ENCODE measurements at places on chromosomes 1 and 21. TPM values are rescaled to one million over a fixed set of nuclear protein-coding genes. Genes with fewer than 3 reads are reported as not detected.

GRCh38 chr1:111690306-111690617, 48.9 kb downstream of the INKA2 start:
- no peak for DNase-seq

DNA sequence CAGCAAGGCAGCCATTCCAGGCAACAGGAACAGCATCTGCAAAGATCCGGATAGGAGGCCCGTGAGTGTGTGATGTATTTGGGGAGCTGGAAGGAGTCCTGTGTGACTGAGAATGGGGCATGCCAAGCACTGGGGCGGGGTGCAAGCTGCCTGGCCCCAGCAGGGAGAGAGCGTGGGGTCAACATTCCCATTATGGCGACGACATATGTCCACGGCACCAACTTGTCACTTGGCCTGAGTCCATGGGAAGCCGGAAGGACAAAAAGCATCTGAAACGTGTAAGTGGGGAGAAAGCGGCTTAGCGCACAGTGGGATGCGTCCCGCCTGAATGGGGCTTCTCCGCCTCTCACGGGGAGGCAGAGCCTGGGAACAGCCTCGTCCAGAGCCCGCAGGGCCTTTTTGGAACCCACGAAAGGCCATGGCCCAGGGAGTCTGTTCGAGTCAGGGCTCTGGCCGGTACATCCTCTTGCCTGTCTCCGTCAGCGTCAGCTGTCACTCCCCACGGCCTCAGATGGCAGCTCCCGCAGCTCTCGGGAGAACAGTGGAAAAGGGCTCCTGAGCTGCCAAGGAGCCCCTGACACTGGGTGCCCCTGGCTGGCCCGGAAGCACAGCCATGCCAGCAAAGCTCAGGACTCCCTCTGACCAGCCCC, 12.4 kb downstream of the EPHB2 start:
- no peak for DNase-seq

The TSHB gene
- polyA plus RNA-seq, result not detected

DNA sequence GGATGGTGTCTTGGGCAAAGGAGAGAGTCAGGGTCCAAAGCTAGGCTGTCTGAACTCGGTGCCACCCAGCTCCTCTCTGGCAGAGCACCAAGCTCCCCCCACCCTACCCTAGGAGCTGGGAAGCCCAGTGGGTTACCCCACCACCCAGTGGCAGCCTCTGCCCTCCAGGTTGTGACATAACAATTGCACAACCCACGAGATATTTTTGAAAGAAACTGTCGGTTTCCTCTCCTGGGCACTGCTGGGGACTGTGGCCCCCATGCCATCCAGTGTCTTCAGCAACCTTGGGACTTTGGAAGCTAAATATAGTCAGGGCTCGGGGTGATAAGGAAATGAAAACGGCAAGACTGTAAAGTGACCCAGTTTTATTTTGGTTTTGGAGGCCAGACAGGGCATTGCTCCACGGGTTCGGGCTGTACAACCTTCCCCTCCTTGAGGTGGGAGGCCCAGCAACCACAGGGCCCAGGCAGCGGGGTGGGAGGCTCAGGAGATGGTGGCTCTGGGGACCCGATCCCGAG, 1.4 kb downstream of the CITED4 start:
- DNase-seq, result no peak

DNA sequence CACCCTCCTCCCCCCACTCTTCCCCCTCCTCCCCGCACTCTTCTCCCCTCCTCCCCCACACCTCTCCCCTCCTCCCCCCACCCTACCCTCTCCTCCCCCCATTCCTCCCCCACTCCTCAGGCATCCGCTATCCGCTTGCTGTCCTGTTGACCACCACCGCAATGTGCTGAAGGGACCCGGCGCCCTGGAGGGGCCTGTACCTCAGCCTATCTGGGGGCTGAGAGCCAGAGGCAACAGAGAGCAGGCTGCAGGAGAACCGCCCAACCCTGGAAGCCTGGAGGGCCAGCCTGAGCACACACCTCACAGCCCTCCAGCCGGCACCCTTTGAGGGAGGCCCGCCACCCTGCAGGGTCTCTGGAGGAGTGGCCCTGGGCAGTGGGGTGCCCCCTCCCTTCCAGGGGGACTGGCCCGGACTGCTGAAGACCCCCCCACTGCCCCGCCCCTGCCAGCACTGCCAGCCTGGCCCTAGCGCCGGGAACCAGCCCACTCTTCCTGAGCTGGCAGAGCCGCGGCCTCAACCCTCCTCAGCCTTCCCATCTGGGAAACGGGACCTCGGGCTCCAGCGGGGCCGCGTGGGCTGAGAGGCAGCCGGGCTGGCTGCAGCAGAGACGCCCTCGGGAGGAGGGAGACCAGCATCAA, 1.2 kb downstream of the C1QTNF12 start:
- no peak for DNase-seq

The RASAL2 gene
- 6.2 TPM for polyA plus RNA-seq

GRCh38 chr1:119816407-119816806, 5.1 kb upstream of the REG4 start:
- no peak for DNase-seq

DNA sequence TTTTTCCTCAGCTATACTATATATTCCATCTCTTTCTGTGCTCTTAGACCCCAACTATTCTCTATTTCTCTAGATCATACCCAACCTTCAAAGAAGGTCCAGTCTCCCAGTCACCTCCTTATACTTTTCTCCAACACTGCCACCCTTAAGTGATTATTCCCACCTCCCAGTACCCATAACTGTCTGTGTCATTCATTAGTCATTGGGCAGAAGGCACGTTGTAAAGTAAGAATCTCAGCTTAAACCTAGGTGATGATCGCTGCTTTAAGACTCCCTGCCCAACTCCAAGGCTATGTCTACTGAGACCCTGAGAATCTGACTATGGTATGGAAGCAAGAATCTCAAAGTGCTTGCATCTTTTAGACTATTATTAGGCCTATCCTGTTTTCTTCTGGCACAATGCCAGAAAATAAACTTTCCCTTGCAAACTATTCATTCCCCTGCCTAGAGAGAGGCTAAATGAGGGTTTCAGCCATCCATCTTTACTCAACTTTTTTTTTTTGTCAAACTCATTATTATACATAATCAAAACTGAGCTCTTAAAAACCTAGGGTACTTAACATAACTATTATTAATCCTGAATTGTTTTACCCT, 174.3 kb upstream of the DPT start:
- DNase-seq, result no peak

GRCh38 chr21:45355573-45355972, 49.4 kb upstream of the COL18A1 start:
- no peak for DNase-seq

The TRAF3IP3 gene
- polyA plus RNA-seq, result 0.34 TPM

- DNase-seq, result no peak
Observed at GRCh38 chr1:229279242-229279641, 8.3 kb downstream of the RAB4A start.

The TTLL7 gene
- polyA plus RNA-seq, result 0.87 TPM

The CD34 gene
- 41.8 TPM for polyA plus RNA-seq

DNA sequence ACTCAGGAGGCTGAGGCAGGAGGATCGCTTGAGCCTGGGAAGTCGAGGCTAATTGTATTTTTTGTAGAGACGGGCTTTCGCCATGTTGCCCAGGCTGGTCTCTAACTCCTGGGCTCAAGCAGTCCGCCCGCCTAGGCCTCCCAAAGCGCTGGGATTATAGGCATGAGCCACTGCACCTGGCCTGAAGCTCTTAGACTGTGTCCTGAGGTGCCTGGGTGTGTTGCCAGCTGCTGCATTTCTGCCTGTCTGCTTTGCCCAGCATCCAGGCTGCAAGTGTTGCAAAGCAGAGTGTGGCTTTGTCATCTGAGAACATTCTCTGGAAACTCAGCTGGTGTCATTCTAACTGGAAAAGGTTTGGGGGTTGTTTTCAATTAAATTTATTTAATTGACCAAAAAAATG, 105.0 kb downstream of the HUNK start:
- no peak for DNase-seq

GRCh38 chr1:201882665-201883132, 6.0 kb upstream of the SHISA4 start:
- peak; percentile 17 for DNase-seq

The SPRR2F gene
- not detected for polyA plus RNA-seq

The AGT gene
- polyA plus RNA-seq, result 44.2 TPM

- no peak for DNase-seq
Observed at GRCh38 chr1:160429125-160429561, 28.8 kb downstream of the VANGL2 start.

Measured in heart left ventricle (tissue), 16 donors.